ENCODE measurements at places on chromosomes 2 and 18. TPM values are rescaled to one million over a fixed set of nuclear protein-coding genes. Genes with fewer than 3 reads are reported as not detected.

DNA sequence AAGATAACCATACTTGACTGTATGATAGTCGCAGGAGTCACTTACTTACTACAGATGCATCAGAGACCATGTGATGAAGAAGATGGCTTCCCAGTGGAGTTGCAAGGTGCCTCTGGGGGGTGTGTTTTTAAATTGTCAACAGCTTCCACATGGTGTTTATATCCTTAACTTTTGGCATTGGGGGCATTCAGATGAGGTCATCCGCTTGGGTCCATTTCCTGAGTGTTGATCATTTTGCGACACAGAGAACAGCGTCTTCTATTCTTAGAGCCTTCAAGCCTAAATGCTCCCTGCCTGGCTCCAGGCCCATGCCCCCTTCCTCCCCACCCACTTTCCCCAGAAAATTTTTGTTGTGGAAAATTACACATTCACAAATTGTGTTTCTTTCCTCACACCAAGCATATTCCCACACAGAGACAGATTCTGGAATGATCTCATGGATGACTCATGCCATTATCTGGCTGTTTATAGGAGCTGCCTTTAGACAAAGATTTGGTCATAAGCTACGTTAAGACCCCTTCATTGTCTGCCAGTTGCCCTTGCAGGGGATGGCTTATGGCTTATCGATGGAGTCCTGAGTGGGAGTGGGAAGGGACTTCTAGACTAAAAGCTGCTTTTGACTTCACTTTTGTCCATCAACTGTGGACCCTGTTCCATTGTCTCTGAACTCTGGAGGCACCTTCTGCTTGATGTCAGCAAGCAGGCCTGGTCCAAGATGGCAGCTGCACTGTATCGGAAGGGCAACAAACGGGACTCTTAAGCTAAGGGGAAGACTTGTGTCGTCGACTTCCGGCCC, 91.8 kb downstream of the CABLES1 start:
- no peak overlapping the region for H3K4me3 ChIP-seq
- H3K27me3 ChIP-seq = no peaks in the 10 kb centered on the region
- no peaks in the 10 kb centered on the region for H3K36me3 ChIP-seq
- H3K27ac ChIP-seq = no peak overlapping the region
- DNase-seq = no peak
- H3K4me1 ChIP-seq = peaks cover 14% of the 10 kb centered on the region

GRCh38 chr2:20568501-20569463, 82.1 kb downstream of the HS1BP3 start:
- no peak for DNase-seq
- no peak overlapping the region for H3K4me3 ChIP-seq
- no peak overlapping the region for H3K27ac ChIP-seq
- no peaks in the 10 kb centered on the region for H3K36me3 ChIP-seq

DNA sequence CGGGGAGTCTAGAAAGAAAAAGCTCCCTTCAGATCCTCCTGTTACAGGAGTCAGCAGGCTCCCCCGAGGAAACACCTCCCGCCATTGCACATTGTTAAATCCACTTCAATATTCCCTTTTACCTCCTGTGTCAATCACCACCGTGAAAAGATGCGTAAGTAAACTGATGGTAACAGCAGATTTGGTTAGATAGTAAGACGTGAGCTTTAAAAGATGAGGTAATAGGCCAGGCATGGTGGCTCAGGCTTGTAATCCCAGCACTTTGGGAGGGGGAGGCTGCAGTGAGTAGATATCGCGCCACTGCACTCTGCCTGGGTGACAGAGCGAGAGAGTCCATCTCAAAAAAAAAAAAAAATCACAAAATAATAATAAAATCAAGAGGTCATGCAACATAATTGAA, 15.2 kb upstream of the NCL start:
- H3K4me3 ChIP-seq = no peak overlapping the region
- no peak overlapping the region for H3K27ac ChIP-seq
- no peaks in the 10 kb centered on the region for H3K36me3 ChIP-seq

- DNase-seq = no peak
- H3K4me3 ChIP-seq = no peak overlapping the region
- no peak overlapping the region for H3K27ac ChIP-seq
- no peaks in the 10 kb centered on the region for H3K36me3 ChIP-seq
- H3K4me1 ChIP-seq = no peaks in the 10 kb centered on the region
- H3K27me3 ChIP-seq = no peaks in the 10 kb centered on the region
Measured at GRCh38 chr2:39338502-39338901, 94.7 kb upstream of the CDKL4 start.

DNA sequence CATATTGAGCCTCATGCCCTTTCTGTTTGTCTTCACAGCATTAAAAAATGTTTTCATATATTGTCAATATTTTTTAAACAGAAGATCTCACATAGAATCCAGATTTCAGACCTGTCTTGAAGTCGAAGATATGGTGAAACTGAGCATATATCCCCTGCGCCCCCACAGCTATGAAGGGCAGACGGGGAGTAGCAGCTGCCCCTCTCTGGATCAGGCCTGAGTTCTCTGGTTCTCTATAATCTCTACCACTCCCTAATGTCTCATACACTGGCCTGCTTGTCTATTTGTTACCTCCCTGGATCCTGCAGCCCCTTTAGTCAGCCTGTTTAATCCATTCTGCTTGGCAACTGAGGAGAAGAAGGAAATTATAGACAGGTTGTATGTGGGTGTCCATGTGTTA, 122.4 kb downstream of the LNPK start:
- H3K27me3 ChIP-seq = no peaks in the 10 kb centered on the region
- no peaks in the 10 kb centered on the region for H3K36me3 ChIP-seq
- H3K27ac ChIP-seq = no peak overlapping the region
- no peaks in the 10 kb centered on the region for H3K4me1 ChIP-seq
- DNase-seq = no peak
- H3K4me3 ChIP-seq = no peak overlapping the region

DNA sequence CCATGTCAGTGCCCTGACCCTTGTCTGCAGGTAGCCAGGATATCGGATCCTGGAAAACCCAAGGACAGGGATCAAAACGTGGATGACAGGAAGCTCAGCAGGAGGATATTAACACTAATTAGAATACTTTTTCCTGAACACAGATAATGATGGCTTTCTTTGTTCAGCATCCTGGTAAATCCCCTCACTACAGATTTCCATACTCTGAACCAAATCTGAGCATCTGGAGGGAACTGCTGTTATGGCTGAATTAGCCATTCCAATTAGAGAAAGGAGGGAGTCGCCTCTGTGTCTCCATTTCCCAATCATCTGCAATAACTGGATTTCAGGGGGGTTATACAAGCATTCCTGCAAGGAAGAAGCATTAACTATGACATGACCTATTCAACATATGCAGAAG, 24.4 kb downstream of the CXCR4 start:
- H3K36me3 ChIP-seq = no peaks in the 10 kb centered on the region
- H3K27me3 ChIP-seq = no peaks in the 10 kb centered on the region
- no peak for DNase-seq
- no peak overlapping the region for H3K4me3 ChIP-seq
- H3K4me1 ChIP-seq = peaks cover 14% of the 10 kb centered on the region

GRCh38 chr2:168208652-168209051, 38.7 kb downstream of the STK39 start:
- H3K4me1 ChIP-seq = peaks cover 34% of the 10 kb centered on the region
- no peak overlapping the region for H3K4me3 ChIP-seq
- no peak overlapping the region for H3K27ac ChIP-seq
- no peak for DNase-seq
- no peaks in the 10 kb centered on the region for H3K27me3 ChIP-seq

DNA sequence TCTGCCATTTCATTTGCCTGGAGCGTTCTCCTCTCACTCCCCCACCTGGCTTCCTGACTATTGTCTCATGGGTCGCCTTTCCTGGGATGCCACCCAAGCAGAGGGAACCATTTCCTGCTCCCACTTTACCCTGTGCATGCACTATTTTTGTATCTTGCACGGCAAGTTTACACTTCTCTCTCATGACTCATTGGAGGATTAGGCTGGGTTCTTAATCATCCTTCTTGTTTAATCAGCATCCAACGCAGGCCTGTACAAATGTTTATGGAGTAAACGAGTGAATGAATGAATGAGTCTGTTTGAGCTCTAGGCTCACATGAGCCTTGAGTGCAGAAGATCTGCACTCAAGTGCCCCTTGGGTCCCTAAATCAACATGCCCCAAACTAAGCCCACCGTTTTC, 3.8 kb upstream of the ARHGAP25 start:
- no peaks in the 10 kb centered on the region for H3K36me3 ChIP-seq
- no peaks in the 10 kb centered on the region for H3K27me3 ChIP-seq
- peaks cover 61% of the 10 kb centered on the region for H3K4me1 ChIP-seq
- H3K27ac ChIP-seq = no peak overlapping the region

NEU2 gene
- not detected for polyA plus RNA-seq

- DNase-seq = no peak
- no peaks in the 10 kb centered on the region for H3K27me3 ChIP-seq
- H3K4me3 ChIP-seq = no peak overlapping the region
- H3K27ac ChIP-seq = no peak overlapping the region
- no peaks in the 10 kb centered on the region for H3K36me3 ChIP-seq
Measured at GRCh38 chr2:44462934-44463849, 101.4 kb downstream of the CAMKMT start.

POTEJ gene
- not detected for polyA plus RNA-seq

GRCh38 chr18:62974388-62974787, 259.0 kb downstream of the PHLPP1 start:
- H3K27me3 ChIP-seq = no peaks in the 10 kb centered on the region
- peaks cover 3% of the 10 kb centered on the region for H3K36me3 ChIP-seq
- no peak overlapping the region for H3K4me3 ChIP-seq

SRD5A2 gene
- polyA plus RNA-seq = not detected

- DNase-seq = no peak
- no peaks in the 10 kb centered on the region for H3K27me3 ChIP-seq
- peak overlapping the region; percentile 71 for H3K27ac ChIP-seq
- peaks cover 14% of the 10 kb centered on the region for H3K4me1 ChIP-seq
- H3K36me3 ChIP-seq = no peaks in the 10 kb centered on the region
- H3K4me3 ChIP-seq = peak overlapping the region; percentile 92
Measured at GRCh38 chr2:208025814-208026184, 472 bp upstream of the PLEKHM3 start.

DNA sequence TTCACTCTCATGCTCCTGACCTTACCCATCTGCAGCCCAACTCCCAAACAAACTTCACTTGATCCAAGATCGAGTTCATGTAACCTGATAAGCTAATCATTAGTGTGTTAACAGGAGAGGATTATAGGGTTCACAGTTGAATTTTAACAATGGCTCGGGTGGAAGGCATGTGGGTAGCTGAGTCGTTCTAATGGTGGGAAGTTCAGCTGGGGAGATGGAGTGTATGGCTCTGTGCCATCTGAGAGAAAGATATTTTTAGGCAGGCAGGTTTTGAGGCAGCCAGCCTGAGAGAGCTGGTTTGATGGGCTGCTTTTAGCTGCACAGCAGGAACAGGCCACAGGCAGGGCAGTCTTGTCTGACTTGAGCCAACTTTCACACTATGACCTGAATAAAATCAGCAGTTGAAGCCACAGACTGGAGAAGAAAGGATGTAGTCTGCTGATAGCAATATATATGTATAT, 17.7 kb upstream of the NFE2L2 start:
- H3K4me1 ChIP-seq = no peaks in the 10 kb centered on the region
- H3K27ac ChIP-seq = no peak overlapping the region

CFAP65 gene
- not detected for polyA plus RNA-seq

GRCh38 chr2:107936433-107937359, 49.6 kb upstream of the SLC5A7 start:
- no peaks in the 10 kb centered on the region for H3K36me3 ChIP-seq
- H3K4me3 ChIP-seq = no peak overlapping the region
- no peaks in the 10 kb centered on the region for H3K4me1 ChIP-seq

DNA sequence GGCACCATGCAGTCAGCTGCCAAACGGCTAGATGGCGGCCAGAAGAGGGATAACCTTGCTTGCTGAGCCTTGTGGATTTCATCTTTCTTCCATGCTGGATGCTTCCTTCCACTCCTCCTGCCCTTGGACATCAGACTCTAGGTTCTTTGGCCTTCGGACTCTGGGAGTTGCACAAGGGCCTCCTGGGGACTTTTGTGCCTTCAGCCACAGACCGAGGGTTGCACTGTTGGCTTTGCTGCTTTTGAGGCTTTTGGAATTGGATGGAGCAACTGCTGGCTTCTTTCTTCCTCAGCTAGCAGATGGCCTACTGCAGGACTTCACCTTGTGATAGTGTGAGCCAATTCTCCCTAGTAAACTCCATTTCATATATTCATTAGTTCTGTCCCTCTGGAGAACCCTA, 31.0 kb downstream of the STRADB start:
- H3K36me3 ChIP-seq = peaks cover under 1% of the 10 kb centered on the region
- no peaks in the 10 kb centered on the region for H3K27me3 ChIP-seq
- DNase-seq = no peak
- H3K4me3 ChIP-seq = no peak overlapping the region

PROC gene
- polyA plus RNA-seq = not detected

CCDC68 gene
- not detected for polyA plus RNA-seq

DNA sequence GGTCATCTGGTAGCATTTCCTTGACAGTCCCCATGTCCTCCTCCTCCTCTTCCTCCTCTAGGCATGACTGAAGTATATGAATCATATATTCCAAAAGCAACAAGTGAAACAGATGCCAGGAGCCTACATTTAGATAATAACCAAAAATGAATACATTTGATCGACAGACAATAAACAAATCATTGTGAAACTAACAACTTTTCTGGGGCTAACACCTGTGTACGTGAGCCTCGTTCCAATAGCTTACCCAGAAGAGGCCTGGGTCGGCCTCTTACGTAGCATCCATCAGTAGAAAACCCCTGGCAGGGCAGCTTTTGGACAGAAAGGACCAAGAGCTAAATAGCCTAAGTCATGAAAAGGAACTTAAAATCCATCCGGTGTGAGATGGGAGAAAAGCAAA, 15.3 kb upstream of the CREG2 start:
- no peaks in the 10 kb centered on the region for H3K36me3 ChIP-seq
- H3K27me3 ChIP-seq = no peaks in the 10 kb centered on the region
- no peak for DNase-seq
- H3K4me1 ChIP-seq = no peaks in the 10 kb centered on the region

GDF7 gene
- 0.04 TPM for polyA plus RNA-seq

GRCh38 chr2:56379066-56379465, 195.3 kb downstream of the CCDC85A start:
- no peak for DNase-seq
- no peaks in the 10 kb centered on the region for H3K27me3 ChIP-seq
- no peak overlapping the region for H3K4me3 ChIP-seq
- no peaks in the 10 kb centered on the region for H3K36me3 ChIP-seq
- no peak overlapping the region for H3K27ac ChIP-seq

DNA sequence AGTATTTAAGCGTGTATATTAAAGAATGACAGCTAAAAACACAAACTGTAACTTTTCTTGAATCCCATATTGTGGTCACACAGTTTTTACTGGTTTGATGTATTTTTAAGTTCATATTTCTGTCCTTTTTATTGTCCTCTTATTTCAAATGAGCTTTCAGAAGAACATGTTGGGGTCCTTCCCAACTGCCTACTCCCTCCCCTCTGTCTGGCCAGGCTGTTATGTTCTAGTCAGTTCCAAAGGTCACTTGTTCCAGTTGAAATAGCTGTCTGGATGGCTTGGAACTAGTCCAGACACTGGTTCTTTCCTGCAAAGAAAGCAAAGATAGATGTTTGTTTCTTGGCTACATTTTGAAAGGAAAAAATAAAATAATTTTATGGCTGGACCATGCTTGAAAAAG, 306.9 kb downstream of the GULP1 start:
- no peak overlapping the region for H3K27ac ChIP-seq
- H3K4me1 ChIP-seq = no peaks in the 10 kb centered on the region
- no peaks in the 10 kb centered on the region for H3K27me3 ChIP-seq
- H3K4me3 ChIP-seq = no peak overlapping the region
- no peak for DNase-seq

Measured in CD4-positive, alpha-beta memory T cell (primary cell).